ENCODE measurements at places on chromosomes 4 and X. TPM values are rescaled to one million over a fixed set of nuclear protein-coding genes. Genes with fewer than 3 reads are reported as not detected.

DNA sequence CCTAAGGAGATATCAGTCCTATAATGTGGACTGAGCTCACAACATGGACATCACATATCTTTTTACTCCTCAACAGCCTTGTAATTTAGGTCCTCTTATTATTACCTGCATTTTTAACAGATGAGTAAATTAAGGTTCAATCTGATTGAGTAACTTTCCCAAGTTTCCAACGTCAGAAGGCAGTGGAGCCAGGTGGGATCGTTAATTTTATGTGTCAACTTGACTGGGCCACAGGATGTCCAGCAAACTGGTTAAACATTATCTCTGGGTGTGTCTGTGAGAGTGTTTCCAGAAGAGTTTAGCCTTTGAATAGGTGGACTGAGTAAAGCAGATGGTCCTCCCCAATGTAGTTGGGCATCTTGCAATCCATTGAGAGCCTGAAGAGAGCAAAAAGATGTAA lies 59.0 kb upstream of the SLIT2 start:
- DNase-seq = no peak

- no peak for DNase-seq
Measured at GRCh38 chrX:136789856-136790255, 9.1 kb upstream of the ARHGEF6 start.

DNA sequence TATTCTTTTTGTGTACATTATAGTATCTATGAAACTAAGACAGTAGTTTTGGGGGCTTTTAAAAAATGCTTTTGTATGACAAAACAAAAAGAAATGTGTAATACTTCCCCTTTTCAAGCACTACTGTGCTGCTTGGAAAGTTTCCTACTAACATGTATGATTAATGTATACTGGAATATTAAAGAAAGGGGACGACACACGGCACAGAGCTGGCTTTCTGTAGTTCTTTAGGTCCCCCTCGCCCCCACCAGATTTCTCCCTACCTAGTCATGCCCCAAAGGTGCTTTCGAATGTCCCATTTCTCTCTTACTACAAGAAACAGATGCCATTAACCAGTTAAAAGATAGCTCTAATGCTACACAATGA lies 1.6 kb upstream of the AP1S2 start:
- no peak for DNase-seq

DNA sequence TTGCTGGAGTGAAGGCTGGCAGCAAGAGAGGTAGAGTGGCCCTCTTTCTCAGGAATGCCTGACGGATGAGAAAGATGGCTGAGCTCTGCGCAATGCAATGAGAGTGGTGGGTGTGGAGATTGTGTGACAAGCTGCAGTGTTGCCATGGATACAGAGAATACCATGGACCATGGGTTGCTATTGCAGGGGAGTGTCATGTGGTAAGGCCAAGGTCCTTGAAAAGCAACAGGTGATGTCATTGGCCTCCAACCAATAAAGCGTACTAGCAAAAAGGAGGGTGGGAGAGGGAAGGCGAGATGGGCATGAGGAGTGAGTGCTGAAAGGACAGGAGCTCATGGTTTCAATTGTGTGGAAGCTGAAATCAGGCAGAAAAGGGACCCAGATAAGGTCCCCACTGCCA lies 1.8 kb downstream of the PNMA5 start:
- no peak for DNase-seq

DNA sequence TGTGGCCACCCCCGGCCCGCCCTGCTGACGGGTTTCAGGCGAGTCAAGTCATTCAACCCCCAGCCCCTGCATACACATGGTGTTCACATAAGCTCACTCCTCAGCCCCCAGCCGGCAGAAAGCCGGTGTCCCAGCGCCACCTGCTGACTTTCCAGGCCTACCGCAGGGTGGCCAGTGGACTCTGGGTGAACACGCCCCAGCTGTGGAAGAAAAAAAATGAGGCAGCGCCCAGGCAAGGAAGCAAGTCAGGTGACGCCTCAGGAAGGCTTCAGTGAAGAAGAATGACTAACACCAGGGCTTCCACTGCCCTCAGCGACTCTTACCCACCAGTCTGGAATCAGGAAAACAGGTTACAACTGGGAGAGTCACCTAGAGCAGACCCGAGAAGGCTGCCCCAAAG lies 15.8 kb downstream of the BCAP31 start:
- no peak for DNase-seq

DNA sequence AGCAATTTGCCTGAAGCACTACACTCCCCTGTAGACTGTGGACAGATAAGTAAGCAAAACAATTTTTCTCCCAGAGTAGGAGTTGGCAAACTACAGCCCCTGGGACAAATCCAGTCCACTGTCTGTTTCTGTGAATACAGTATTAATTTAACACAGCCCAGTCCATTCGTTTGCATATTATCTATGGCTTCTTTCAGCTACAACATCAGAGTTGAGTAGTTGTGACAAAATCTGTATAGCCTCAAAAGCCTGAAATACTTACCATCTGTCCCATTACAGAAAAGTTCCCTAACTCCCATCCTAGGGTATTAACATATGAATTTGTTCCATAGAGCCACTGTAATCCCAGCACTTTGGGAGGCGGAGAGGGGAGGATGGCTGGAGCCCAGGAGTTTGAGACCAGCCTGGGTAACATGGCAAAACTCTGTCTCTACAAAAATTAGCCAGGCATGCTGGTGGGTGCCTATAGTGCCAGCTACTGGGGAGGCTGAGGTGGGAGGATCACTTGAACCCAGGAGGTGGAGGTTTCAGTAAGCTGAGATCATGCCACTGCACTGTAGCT lies 53.0 kb downstream of the AMELX start:
- DNase-seq = no peak

- DNase-seq = peak; percentile 67
Measured at GRCh38 chr4:139556071-139556723, at the start of gene SETD7. SETD7 (minus strand) TSS chr4:139556219; CDS start chr4:139556137, 82 bp downstream.

DNA sequence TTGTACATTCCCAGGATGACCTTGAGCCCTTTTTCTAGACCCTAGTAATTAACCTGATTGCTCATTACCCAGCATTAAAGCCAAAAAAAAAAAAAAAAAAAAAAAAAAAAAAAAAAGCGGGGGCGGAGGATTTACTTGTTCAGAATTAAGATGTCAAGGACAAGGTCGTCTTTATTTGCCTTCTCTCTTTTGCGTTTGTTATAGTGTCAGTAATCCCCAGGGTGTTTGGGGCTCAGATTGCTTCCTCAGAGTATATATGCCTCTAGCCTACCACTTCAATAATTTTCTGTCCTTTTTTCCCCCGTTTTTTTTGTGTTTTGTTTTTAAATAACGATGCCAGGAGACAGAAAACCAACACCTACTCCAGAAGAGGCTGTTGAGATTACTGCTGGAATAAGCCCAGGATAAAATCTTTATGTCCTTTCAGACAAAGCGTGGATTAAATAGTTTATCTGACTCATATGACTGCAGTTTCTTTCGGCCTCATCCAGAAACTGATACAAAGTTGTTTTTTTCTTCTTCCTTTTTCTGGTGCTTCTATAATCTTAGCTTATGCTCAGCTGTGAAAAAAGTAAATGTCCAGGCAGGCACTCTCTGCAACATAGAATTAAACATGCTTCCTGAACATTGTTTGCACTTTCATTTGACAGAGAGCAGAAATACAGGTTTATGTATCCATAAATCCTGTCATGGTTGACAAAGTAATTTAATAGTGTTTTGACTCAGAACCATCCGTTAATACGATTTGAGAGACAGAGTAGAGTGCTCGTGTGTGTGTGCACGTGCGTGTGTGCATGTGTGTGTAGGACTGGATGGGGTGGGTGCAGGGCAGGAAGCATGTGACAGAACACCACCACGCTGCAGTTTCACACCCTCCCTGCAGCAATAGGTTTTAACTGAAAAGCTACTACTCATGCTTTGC lies 138.6 kb downstream of the AFF1 start:
- no peak for DNase-seq

DNA sequence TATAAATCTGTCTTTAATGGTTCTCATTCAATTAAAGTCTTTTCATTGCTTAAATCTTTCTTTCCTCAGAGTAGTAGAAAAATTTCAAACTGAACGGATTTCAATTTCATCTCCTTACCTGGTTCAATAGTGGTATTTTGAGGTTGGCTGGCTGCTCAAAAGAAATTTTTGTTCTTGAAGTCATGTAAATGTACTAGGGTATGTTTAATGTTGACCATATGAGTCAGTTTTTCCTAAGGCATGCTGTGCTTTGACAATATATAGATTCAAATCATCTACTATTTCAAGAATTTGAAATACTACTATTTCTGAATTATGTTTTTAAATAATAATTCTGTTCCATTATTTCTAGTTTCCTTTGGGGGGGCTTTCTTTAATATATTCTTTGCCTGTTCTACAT lies 105.5 kb downstream of the PACRGL start:
- no peak for DNase-seq

GRCh38 chr4:41505161-41505661 lies 32.7 kb upstream of the LIMCH1 start:
- DNase-seq = no peak

DNA sequence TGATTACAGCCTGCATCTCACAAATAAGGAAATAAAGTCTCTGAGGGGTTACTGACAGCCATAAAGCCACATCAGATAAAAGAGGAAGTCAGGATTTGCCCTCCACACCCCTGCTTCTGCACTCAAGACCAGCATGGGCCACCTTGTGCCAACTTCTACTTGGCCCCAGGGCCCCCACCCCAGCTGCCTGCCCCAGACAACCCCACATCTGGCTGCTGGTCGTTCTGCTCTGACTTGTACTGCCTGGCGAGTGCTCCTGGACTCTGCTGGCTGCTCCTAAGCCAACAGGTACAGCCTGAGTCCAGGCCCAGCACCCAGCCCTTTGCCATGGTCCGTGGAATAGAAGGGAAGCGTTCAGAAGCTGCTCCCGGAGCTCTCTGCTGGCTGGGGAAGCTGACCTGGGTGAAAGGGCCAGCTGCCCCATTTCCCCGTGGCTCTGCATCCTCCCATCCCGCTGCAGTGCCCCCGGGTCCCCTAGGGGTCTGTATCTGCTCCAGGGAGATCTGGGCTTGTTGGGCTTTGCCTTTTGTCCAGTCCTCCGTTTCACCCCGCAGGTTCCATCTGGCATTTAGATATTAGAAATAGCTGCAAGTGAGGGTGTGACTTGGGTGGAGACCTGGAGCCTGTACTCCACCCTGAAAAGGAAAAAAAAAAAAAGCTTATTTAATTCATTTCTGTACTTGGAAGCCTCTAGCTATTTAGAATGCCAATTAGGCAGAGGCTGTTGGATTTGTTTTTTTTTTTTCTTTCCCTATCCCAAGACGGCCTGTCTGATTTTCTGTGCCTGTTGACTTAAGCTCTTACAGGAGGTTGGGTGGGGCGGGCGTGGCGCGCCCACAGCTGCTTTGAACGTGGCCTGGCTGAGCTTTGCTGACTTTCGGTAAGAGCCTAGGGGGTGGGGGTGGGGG lies 194.7 kb downstream of the PTTG2 start:
- DNase-seq = no peak

GRCh38 chr4:110108422-110108821 lies 90.0 kb downstream of the ELOVL6 start:
- no peak for DNase-seq

DNA sequence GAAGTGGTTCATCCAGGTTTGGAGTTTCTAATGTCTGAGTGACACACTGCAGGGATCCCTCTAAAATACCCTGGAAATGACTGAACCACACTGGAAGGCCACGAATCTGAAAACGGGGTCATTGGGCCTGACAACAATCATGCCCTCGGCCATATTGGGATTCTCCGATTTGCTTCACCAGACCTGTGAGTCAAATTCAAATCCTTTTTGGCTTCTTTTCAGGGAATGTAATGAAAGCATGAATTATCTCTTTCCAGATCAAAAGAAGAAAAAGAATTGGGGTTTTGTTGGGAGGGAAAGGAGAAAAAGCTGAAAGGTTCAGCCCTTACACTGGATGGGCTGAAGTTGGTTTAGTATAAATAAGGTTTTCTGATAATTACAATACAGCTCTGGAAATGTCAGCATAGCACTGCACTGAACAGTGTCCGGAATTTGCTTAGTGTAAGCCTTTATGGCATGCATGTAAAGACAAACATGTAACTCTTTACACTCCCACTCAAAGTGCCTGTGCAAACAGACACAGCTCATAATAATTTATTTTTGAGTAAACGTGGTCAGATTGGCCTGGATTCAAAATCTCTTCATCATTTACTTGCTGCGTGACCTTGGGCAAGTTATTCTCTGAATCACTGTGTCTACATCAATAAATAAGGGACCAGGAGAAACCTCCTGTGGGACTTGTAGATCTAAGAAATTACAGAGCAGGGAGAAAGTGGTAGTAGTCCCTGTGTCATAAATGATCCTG lies 21.4 kb downstream of the CT47C1 start:
- DNase-seq = no peak

GRCh38 chrX:26909728-26910127 lies 553.4 kb downstream of the PPP4R3C start:
- DNase-seq = no peak

DNA sequence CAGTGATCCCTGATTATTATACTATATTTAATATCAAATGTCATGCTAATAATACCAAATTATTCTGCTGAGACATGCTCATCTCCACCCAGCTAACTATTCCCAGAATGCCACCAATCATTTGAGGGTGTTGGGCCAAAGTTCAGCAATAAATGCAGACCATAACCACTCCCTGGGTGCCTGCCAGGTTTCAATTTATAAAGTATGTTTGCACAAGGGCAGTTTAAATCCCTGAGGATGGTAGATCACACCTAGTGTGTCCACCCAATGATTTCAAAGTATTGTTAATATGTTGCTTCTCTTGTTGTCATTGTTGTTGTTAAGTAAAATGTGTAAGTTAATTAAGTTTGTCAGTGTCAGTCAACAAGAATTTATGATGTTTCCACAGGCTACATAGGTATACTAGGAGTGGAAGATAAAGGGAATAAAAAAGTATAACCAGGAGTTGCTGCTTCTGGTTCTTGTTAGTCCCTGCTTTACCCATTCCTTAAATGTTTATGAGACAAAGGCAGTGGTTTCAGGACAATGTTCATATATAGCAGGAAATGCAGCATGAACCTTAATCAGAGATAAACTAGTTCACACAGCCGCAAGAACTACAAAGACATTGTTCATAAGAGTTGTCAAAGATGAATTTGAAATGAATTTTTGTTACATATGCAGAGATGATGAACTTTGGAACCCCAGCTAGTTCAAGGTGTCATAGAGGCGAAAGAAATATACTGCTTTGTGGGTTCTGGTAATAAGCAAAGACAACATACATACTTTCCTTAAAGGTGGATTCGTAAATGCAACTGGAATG lies 25.5 kb downstream of the HPGD start:
- no peak for DNase-seq

DNA sequence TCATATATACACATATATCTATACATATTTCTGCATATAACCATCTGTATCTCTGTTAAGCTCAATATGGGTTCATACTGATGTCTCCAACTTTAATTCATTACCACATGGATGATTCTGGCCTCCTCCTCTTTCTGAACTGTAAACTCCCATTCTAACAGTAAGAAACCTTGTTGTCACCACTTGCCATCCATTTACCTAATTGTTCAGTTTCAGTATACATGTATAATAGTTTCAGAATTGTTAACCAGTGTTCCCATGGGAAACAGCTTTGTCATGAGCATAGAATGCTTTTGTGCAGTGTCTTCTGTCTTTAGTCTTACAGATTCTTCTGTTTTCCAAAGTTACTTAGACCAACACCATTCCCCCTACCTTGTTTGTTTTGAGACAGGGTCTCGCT lies 35.9 kb downstream of the SLC9A6 start:
- no peak for DNase-seq

GRCh38 chr4:78688366-78688765 lies 87.8 kb upstream of the BMP2K start:
- DNase-seq = no peak

GRCh38 chrX:152038804-152039203 lies 64.3 kb upstream of the GABRE start:
- DNase-seq = no peak

Gene SLC4A4
- 75.8 TPM for polyA plus RNA-seq

Gene PCDH11X
- 0.16 TPM for polyA plus RNA-seq

Gene SMIM10
- polyA plus RNA-seq = 11.3 TPM

Gene WDR44
- 12.2 TPM for polyA plus RNA-seq

Gene ENAM
- polyA plus RNA-seq = 7.0 TPM

Gene GASK1B
- polyA plus RNA-seq = 42.9 TPM

Gene MED28
- polyA plus RNA-seq = 70.5 TPM

Gene TASL
- 0.36 TPM for polyA plus RNA-seq

Measured in right renal pelvis (tissue), 4 donors.